ENCODE measurements at places on chromosomes 4 and X.

GRCh38 chrX:153381684-153382532 lies 19.2 kb downstream of the PNMA6E start:
- DNase-seq = no peak

DNA sequence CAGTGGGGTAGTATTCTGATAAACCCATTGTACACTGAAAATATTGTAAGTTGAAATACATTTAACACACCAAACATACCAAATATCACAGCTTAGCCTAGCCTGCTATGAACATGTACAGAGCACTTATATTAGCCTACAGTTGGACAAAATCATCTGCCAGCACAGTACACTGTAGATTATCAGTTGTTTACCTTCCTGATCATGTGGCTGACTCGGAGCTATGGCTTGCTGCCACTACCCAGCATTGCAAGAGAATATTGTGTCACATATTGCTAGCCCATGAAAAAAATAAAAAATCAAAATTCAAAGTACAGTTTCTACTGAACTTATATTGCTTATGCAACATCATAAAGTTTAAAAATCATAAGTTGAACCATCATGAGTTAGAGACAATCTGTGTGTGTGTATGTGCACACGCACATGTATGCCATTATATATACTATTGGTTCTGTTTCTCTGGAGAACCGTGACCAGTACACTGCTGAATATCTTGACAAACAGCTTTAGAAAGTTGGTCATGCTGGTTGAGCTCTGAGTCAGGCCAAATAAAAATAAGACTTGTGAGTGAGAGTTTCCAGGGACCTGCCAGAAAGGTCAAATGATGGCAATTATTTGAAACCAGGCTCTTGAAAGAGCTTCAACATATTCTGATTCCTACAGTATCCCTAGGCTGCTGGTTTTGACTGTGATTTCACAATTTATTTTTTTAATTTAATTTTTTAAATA lies 238.5 kb downstream of the PRR32 start:
- DNase-seq = no peak

- no peak for DNase-seq
These were observed 30.8 kb upstream of the TBL1X start for GRCh38 chrX:9434051-9434550.

GRCh38 chr4:7668826-7669225 lies 234.1 kb upstream of the PSAPL1 start:
- no peak for DNase-seq

- no peak for DNase-seq
These were observed 67.4 kb downstream of the CNGA2 start for GRCh38 chrX:151801980-151802379.

- no peak for DNase-seq
These were observed 29.5 kb upstream of the USP9X start for GRCh38 chrX:41055740-41056139.

- peak; percentile 8 for DNase-seq
These were observed 13.6 kb downstream of the LDB2 start for GRCh38 chr4:16884673-16885460.

DNA sequence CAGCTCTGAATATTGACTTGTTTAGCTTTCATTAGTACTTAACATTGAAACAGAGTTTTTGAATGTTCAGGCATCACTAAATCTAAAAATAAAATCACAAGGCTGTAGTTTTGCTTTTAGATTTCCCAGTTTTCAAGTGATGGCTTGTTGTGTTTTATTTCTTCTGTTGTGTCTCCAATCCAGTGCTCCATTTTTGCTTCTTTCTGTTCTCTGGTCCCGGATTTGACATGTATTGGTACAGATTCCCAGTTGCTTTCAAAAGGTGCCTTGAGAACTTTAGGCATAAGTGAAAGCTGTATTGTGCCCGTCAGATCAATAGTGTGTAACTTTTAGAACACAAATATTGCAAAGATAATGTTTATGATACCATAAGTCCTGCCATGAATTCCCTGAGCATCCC lies 53.2 kb downstream of the ARHGAP10 start:
- no peak for DNase-seq

DNA sequence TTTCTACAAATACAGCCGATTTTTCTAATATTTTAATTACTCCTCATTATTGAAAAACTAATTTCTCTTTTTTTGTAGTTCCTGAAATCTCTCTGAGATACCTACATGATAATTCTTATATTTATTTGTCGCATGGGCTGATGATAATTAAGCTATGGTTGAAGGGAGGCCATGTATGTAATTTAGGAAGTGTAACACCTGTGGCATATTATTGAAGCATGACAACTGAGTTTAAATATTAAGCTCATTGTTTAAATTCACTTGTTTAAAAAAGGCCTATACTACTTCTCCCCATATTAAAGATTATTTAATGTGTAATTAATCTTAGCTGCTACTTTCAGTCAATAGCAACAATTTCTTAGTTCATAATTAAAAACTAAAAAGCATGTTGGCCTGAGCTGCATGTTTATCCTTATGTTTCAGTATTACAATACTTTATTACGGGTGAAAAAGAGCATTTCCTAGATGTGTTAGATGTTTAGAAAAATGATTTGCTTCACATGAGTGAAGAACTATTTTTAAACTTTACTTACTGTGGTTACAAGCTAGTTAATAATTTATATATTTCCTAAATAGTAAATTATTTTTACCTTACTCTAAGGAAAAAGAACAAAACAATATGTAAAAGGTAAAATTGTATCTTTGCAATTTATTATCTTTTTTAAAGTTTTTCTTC lies 122.4 kb downstream of the RAP1GDS1 start:
- no peak for DNase-seq

GRCh38 chr4:170198747-170199146 lies 109.0 kb upstream of the AADAT start:
- DNase-seq = no peak

- DNase-seq = no peak
These were observed 298.2 kb upstream of the FSTL5 start for GRCh38 chr4:162461952-162462351.

GRCh38 chrX:143623657-143624056 lies 12.2 kb downstream of the SLITRK4 start:
- no peak for DNase-seq

GRCh38 chr4:95732061-95732460 lies 107.8 kb upstream of the PDHA2 start:
- no peak for DNase-seq

GRCh38 chr4:16026160-16026761 lies 57.6 kb downstream of the PROM1 start:
- peak; percentile 43 for DNase-seq
